ENCODE measurements at places on chromosomes 3 and 15. TPM values are rescaled to one million over a fixed set of nuclear protein-coding genes. Genes with fewer than 3 reads are reported as not detected.

- H3K27me3 ChIP-seq, result no peaks in the 10 kb centered on the region
- H3K4me1 ChIP-seq, result peaks cover 66% of the 10 kb centered on the region
- peak overlapping the region; percentile 54 for H3K4me3 ChIP-seq
Measured at GRCh38 chr3:49416867-49417266, 4.6 kb downstream of the TCTA start.

DNA sequence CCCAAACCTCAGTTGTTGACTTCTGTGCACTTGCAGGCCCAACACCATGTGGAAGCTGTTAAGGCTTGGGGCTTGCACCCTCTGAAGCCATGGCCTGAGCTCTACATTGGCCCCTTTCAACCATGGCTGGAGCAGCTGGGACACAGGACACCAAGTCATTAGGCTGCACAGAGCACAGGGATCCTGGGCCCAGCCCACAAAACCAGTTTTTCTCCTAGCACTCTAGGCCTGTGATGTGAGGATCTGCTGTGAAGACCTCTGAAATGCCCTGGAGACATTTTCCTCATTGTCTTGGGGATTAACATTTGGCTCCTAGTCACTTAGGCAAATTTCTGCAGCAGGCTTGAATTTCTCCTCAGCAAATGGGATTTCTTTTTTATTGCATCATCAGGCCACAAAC is 1255.7 kb downstream of the ZPLD1 start:
- H3K27ac ChIP-seq, result no peak overlapping the region
- no peak overlapping the region for H3K4me3 ChIP-seq
- H3K27me3 ChIP-seq, result no peaks in the 10 kb centered on the region
- no peaks in the 10 kb centered on the region for H3K4me1 ChIP-seq
- DNase-seq, result no peak

- no peak overlapping the region for H3K27ac ChIP-seq
- no peak for DNase-seq
- peaks cover 36% of the 10 kb centered on the region for H3K27me3 ChIP-seq
- peaks cover 25% of the 10 kb centered on the region for H3K4me1 ChIP-seq
- H3K4me3 ChIP-seq, result no peak overlapping the region
- H3K36me3 ChIP-seq, result peaks cover 1% of the 10 kb centered on the region
Measured at GRCh38 chr15:95994418-95994817, 336.1 kb upstream of the NR2F2 start.

- H3K27ac ChIP-seq, result no peak overlapping the region
- no peak overlapping the region for H3K4me3 ChIP-seq
- no peak for DNase-seq
- H3K4me1 ChIP-seq, result peaks cover 19% of the 10 kb centered on the region
- H3K36me3 ChIP-seq, result peaks cover 1% of the 10 kb centered on the region
- peaks cover 6% of the 10 kb centered on the region for H3K27me3 ChIP-seq
Measured at GRCh38 chr3:194257151-194257621, 93.9 kb downstream of the CPN2 start.

DNA sequence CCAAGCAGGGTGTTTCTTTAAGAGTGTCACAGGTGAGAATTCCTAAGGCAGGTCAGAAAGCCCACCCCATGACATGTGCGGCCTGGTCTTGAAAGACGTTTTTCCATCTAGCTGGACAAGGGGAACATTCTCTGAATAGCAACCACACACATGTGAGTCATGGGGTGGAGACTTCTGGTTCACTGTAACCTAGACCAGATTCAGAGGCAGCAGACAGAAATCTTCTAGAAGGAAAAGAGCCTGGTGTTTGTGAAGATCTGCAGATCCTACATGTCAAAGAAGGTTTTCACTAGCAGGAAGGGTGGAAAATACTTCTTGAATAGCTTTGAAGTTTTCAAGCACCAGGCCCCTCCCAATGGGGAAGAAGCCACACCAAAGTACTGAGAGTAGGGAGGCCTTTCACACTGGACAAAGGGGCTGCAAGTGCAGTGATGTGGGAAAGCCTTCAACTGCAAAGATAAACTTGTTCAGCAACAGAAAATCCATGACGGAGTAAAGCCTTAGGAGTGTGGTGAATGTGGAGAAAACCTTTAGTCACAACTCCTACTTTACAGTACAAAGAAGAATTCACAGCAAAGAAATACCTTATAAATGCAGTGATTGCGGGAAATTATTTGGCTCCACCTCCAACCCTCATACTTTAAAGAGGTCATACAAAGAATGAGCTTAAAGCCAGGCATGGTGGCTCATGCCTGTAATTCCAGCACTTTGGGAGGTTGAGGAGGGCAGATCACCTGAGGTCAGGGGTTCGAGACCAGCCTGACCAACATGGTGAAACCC is 17.6 kb downstream of the ADAM10 start:
- H3K4me3 ChIP-seq, result no peak overlapping the region
- no peak for DNase-seq
- H3K4me1 ChIP-seq, result peaks cover 26% of the 10 kb centered on the region
- H3K27me3 ChIP-seq, result no peaks in the 10 kb centered on the region
- peaks cover 36% of the 10 kb centered on the region for H3K36me3 ChIP-seq

- H3K27me3 ChIP-seq, result peaks cover 15% of the 10 kb centered on the region
- no peak overlapping the region for H3K4me3 ChIP-seq
- no peak overlapping the region for H3K27ac ChIP-seq
- no peaks in the 10 kb centered on the region for H3K36me3 ChIP-seq
- H3K4me1 ChIP-seq, result peaks cover 2% of the 10 kb centered on the region
- no peak for DNase-seq
Measured at GRCh38 chr3:152491922-152492321, 223.2 kb downstream of the MBNL1 start.

DNA sequence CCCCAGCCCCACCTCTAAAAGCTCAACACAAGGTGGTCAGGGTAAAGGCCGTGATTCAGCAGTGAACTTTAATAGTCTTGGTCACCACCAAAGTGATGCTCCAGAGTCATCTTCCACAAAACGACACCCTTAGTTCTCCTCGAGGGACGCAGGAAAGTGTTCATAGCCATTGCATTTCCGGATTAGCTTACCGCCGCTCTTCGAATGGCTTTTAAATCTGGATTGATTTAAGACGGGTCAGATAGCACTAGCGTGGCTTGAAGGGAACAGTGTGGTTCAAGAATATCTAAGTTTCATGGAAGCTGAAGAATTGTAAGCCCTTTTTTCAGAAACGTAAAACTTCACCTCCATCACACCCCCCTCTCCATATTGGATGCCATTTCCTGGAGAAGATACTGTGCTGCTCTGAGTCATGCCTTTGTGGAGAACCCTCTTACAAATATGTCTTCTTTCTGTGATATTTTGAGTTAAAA is 829 bp downstream of the RNF7 start:
- peak overlapping the region; percentile 100 for H3K27ac ChIP-seq
- peak; percentile 50 for DNase-seq
- peak overlapping the region; percentile 86 for H3K4me3 ChIP-seq
- peaks cover 16% of the 10 kb centered on the region for H3K36me3 ChIP-seq
- H3K4me1 ChIP-seq, result peaks cover 39% of the 10 kb centered on the region
- no peaks in the 10 kb centered on the region for H3K27me3 ChIP-seq

- no peak overlapping the region for H3K4me3 ChIP-seq
- no peak overlapping the region for H3K27ac ChIP-seq
- no peak for DNase-seq
- peaks cover 96% of the 10 kb centered on the region for H3K27me3 ChIP-seq
- H3K36me3 ChIP-seq, result no peaks in the 10 kb centered on the region
- no peaks in the 10 kb centered on the region for H3K4me1 ChIP-seq
Measured at GRCh38 chr3:181717549-181718171, 5.9 kb downstream of the SOX2 start.

GRCh38 chr15:75167588-75168350 is 33.9 kb upstream of the C15orf39 start:
- H3K4me3 ChIP-seq, result no peak overlapping the region
- peaks cover 53% of the 10 kb centered on the region for H3K4me1 ChIP-seq
- peaks cover 9% of the 10 kb centered on the region for H3K27me3 ChIP-seq
- peaks cover 15% of the 10 kb centered on the region for H3K36me3 ChIP-seq

DNA sequence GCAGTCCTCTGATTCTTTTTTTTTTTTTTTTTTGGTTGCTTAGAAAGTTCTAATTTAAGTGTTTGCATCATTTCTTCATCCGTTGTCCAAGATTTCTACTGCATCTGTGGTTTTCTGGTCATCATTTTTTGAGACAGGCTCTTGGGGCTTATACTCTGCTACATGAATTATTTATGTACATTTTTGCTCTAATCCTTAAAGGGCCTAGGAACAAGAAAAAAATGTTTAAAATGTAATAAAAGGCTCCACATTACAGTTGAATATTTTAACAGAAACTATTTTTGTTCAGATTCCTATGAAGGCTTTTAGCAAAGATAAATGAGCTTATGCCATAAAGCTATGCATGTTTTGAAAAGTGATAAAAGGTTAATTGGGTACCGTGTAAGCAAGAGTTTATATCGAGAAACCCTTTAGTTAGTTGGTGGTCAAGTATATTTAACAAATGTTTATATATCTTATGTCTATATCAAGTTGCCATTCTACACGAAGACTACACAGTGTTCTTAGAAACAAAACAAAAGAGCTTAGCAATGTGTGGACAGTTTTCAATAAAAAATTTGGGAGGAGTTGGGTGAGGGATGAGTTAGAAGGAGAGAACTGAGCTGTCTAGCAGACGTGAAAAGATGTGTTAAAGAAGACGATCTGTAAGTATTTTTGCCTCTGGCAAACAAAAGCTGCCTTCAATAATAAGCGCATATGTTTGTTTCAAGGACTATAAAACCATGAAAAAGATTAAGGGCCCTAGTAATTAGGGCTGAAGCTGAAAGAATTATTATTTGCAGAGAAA is 563.6 kb upstream of the NAALADL2 start:
- DNase-seq, result no peak
- no peak overlapping the region for H3K4me3 ChIP-seq
- no peaks in the 10 kb centered on the region for H3K4me1 ChIP-seq
- no peaks in the 10 kb centered on the region for H3K36me3 ChIP-seq

DNA sequence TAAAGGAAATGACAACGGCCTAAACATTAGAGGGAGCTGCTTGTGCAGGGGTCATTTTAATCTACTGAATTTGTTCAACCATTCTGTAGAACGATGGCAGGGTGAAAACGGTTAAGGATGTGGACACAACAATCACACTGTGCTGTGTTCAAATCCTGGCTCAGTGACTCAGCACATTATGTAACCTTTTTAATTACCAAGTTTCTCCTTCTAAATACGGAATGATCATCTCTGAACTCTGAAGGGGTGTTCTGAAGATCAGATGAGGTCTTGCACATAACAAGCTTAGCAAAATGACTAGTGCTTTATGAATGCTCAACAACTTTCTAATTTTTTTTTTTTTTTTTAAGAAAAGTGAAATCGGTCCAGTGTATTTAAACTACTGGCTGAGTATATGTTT is 592.8 kb downstream of the FOXP1 start:
- no peak for DNase-seq
- H3K4me3 ChIP-seq, result no peak overlapping the region
- peaks cover 21% of the 10 kb centered on the region for H3K4me1 ChIP-seq
- H3K27ac ChIP-seq, result no peak overlapping the region
- peaks cover 53% of the 10 kb centered on the region for H3K36me3 ChIP-seq

DNA sequence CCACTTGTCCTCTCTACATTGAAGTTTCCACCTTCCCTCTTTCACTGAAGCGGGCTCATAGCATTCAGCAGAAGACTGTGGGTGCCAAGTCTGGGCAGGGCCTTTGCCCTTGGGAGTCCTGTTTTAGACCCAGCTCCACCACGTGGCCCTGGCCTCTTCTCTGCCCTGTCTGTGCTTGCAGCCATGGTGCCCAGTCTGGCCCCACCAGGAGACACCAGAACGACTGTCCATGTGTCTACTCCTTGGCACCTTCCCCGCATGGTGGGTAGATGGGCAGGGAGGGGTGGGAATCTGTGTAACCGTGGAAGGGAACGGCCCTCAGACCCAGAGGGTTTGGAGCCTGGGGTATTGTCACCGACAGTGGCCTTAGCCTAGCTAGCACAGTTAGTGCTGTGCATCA is 17.9 kb upstream of the EMC3 start:
- H3K4me1 ChIP-seq, result peaks cover 17% of the 10 kb centered on the region
- H3K27ac ChIP-seq, result no peak overlapping the region
- H3K4me3 ChIP-seq, result no peak overlapping the region
- H3K36me3 ChIP-seq, result peaks cover 29% of the 10 kb centered on the region

DNA sequence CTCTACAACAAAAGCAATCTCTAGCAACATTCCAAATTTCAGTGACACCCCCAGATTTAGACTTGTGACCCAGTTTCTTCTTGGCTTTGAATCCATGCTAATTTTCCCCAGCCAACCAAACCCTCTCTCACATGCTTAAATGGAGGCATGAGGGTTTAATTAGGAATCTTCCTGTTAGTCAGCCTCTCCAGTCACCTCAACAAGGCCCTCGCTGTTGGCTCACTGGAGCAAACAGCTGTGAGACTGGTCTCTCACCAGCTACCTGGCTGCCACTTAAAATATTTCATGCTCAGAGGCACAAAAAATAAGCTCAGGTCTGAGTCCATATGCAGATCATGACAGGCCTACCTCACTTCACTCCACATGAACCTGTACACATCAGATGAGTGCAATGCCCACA is 630.4 kb upstream of the ADAMTS9 start:
- no peak overlapping the region for H3K27ac ChIP-seq
- DNase-seq, result no peak
- H3K4me1 ChIP-seq, result no peaks in the 10 kb centered on the region
- H3K36me3 ChIP-seq, result no peaks in the 10 kb centered on the region
- no peak overlapping the region for H3K4me3 ChIP-seq

GRCh38 chr3:42751609-42752008 is 21.4 kb downstream of the CCDC13 start:
- H3K36me3 ChIP-seq, result no peaks in the 10 kb centered on the region
- no peak overlapping the region for H3K27ac ChIP-seq
- H3K4me1 ChIP-seq, result peaks cover 17% of the 10 kb centered on the region
- peaks cover 2% of the 10 kb centered on the region for H3K27me3 ChIP-seq
- no peak overlapping the region for H3K4me3 ChIP-seq

DNA sequence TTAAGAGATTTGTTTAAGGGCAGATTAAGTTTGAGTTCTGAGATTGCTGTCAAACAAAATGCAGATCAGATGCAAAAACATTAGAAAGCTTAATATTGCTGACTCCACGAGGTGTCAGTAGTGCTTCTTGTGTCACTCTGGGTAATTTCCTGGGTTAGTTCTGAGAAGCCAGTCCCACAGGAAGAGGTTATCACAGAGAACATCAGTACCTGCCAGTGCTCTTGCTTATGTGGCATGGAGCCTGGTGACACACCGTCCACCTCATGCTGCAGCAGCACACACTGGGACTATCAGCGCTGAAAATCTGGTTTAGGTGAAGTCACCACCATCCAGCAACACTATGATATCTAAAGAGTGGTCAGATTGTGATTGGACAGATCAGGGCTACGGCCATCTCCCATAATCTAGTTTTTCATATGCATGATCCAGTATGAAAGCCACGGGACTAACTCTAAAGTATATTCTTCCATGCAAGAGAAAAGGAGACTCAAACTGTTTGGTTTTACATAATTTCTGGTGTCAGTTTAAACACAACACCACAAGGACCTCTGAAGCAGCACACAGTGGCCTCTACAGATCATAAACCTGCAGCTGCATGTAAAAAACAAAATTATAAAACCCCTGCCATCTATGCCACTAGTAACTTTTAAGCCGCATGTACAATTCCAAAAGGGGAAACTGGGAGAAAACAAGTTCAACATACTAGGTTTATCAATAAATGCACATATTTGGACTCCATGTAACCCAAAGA is 36.1 kb upstream of the MYO5C start:
- H3K36me3 ChIP-seq, result peaks cover 28% of the 10 kb centered on the region
- H3K27ac ChIP-seq, result peak overlapping the region; percentile 83
- peak overlapping the region; percentile 24 for H3K4me3 ChIP-seq
- peak; percentile 85 for DNase-seq

- H3K4me3 ChIP-seq, result no peak overlapping the region
- H3K36me3 ChIP-seq, result no peaks in the 10 kb centered on the region
- H3K4me1 ChIP-seq, result no peaks in the 10 kb centered on the region
- no peak for DNase-seq
- H3K27ac ChIP-seq, result no peak overlapping the region
Measured at GRCh38 chr3:64556046-64556445, 131.8 kb downstream of the ADAMTS9 start.

The RTP1 gene
- not detected for total RNA-seq

The GOLGA6L9 gene
- 2.9 TPM for total RNA-seq

The DNAH12 gene
- total RNA-seq, result not detected

The GOLGA8K gene
- 1.5 TPM for total RNA-seq

The RBMS3 gene
- total RNA-seq, result 3.0 TPM

The NLGN1 gene
- total RNA-seq, result not detected

The ADAMTS7 gene
- 0.18 TPM for total RNA-seq

The CERS3 gene
- not detected for total RNA-seq
